ENCODE measurements at places on chromosomes 1 and 21. TPM values are rescaled to one million over a fixed set of nuclear protein-coding genes. Genes with fewer than 3 reads are reported as not detected.

DNA sequence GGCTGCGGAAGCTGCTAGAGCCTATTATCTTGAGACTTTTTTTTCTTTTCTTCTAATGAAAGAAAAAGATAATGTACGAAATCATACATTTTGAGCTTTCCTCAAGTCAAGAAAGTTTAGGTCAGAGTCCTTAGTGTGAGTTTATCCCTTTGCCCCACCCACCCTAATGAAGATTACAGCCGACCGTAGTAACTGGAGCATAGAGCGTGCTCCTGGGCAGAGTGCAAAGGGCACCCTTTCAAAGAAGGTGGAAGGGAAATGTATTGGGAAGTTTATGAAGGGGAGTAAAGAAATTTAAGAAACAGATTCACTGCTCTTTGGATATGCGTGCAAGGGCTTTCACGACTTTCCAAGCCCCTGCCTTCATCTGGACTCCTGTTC is 17.2 kb downstream of the GNG12 start:
- H3K27me3 ChIP-seq: no peaks in the 10 kb centered on the region
- H3K4me1 ChIP-seq: peaks cover 82% of the 10 kb centered on the region
- no peaks in the 10 kb centered on the region for H3K36me3 ChIP-seq
- peak overlapping the region; percentile 9 for H3K4me3 ChIP-seq
- DNase-seq: peak; percentile 96
- H3K27ac ChIP-seq: peak overlapping the region; percentile 93

DNA sequence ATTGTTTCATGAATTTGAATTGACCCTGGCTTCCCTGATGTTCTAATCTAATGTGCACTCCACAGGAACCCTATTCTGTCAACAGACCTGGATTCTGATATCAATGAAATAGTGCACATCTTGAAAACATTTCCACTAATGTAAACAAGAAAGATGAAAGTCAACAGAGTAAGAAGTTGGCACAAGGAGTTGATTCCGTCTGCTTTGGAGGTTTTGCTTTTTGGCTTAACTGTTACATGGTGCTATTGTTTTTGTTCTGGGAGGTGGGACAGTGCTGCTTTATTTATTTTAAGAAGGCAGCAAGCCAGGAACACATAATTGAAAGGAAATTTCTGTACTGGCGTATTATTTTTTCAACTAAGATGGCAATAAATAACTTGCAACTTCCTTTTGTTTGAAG is 73.3 kb downstream of the LEPR start:
- no peak overlapping the region for H3K27ac ChIP-seq
- no peak overlapping the region for H3K4me3 ChIP-seq
- no peaks in the 10 kb centered on the region for H3K36me3 ChIP-seq

- no peaks in the 10 kb centered on the region for H3K27me3 ChIP-seq
- no peak for DNase-seq
- H3K36me3 ChIP-seq: no peaks in the 10 kb centered on the region
- no peak overlapping the region for H3K27ac ChIP-seq
- H3K4me1 ChIP-seq: no peaks in the 10 kb centered on the region
Measured at GRCh38 chr1:25629836-25630235, 13.2 kb downstream of the MAN1C1 start.

DNA sequence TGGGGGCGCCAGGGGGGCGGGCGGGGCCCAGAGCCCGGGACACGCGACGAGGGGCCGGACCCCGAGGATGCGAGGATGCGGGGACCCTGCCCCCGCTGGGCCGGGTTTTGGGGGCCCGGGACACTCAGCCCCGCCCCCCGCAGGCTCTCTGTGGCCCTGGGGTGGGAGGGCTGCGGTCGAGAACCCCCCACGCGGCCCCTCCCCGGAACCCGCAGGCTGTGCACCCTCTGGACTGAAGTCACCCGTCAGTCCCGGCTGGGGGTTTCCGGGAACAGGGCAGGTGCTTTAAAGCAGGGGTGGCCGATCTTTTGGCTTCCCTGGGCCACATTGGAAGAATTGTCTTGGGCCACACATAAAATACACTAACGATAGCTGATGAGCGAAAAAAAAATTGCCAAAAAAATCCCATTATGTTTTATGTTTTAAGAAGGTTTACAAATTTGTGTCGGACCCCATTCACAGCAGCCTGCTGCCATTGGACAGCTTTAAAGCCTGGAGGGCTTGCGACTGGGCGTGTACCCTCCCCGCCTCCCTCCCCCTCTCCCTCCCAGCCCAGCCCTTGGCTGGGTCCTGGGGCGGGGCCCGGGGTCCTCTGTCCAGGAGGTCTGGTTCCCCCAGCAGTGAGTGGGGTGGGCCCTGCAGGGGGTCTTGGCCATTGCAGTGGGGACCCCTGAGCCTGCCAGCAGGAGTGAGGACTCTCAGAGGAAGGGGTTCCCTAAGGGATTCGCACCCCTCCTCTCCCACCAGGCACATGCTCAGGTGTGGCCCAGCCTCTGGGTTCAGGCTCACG is 21.6 kb upstream of the C1orf159 start:
- peak overlapping the region; percentile 81 for H3K27ac ChIP-seq
- H3K27me3 ChIP-seq: no peaks in the 10 kb centered on the region
- peak; percentile 61 for DNase-seq

- H3K4me1 ChIP-seq: no peaks in the 10 kb centered on the region
- no peak overlapping the region for H3K4me3 ChIP-seq
- peaks cover 6% of the 10 kb centered on the region for H3K36me3 ChIP-seq
- H3K27me3 ChIP-seq: no peaks in the 10 kb centered on the region
Measured at GRCh38 chr1:32623775-32624174, 26.6 kb downstream of the ZBTB8OS start.

- no peaks in the 10 kb centered on the region for H3K27me3 ChIP-seq
- H3K4me3 ChIP-seq: no peak overlapping the region
- no peak overlapping the region for H3K27ac ChIP-seq
- no peaks in the 10 kb centered on the region for H3K4me1 ChIP-seq
Measured at GRCh38 chr1:187654635-187655034, 825.9 kb downstream of the PLA2G4A start.

GRCh38 chr1:165011991-165012531 is 344.5 kb downstream of the LMX1A start:
- H3K4me1 ChIP-seq: no peaks in the 10 kb centered on the region
- no peak overlapping the region for H3K27ac ChIP-seq
- no peaks in the 10 kb centered on the region for H3K27me3 ChIP-seq
- DNase-seq: no peak
- no peaks in the 10 kb centered on the region for H3K36me3 ChIP-seq

- H3K36me3 ChIP-seq: no peaks in the 10 kb centered on the region
- no peaks in the 10 kb centered on the region for H3K27me3 ChIP-seq
- H3K27ac ChIP-seq: no peak overlapping the region
- no peak overlapping the region for H3K4me3 ChIP-seq
Measured at GRCh38 chr1:160256396-160257046, 5.8 kb downstream of the DCAF8 start.

DNA sequence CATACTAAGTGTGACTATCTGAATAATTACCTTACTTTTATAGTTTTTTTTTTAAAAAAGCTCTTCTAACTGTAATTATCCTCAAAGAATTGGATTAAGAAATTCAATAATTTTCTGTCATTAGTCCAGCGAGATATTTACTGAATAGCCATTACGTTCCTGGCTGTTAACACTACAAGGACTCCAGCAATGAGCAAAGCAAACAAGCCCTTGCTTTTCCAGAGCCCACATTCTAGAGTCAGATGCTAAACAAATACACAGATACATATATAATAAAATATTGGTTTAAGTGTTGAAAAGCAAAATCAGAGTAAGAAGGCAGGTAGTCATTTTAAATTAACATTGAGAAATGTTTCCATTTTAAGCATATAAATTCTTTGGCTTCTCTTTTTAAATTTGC is 118.4 kb downstream of the ATF6 start:
- H3K4me3 ChIP-seq: no peak overlapping the region
- H3K27ac ChIP-seq: no peak overlapping the region
- H3K36me3 ChIP-seq: no peaks in the 10 kb centered on the region
- no peak for DNase-seq

The BLACAT1 gene
- 0.30 TPM for polyA plus RNA-seq

The S100A14 gene
- 952 TPM for polyA plus RNA-seq

The AGT gene
- polyA plus RNA-seq: 357 TPM

The FAM177B gene
- polyA plus RNA-seq: 7.3 TPM

The KIF17 gene
- 2.7 TPM for polyA plus RNA-seq

The OVAAL gene
- polyA plus RNA-seq: not detected

The MR1 gene
- polyA plus RNA-seq: 2.2 TPM
